CD4-positive, alpha-beta T cell treated with Interleukin-15 for 1 hour (primary cell): ENCODE measurements at places on chromosomes 16 and 17.

DNA sequence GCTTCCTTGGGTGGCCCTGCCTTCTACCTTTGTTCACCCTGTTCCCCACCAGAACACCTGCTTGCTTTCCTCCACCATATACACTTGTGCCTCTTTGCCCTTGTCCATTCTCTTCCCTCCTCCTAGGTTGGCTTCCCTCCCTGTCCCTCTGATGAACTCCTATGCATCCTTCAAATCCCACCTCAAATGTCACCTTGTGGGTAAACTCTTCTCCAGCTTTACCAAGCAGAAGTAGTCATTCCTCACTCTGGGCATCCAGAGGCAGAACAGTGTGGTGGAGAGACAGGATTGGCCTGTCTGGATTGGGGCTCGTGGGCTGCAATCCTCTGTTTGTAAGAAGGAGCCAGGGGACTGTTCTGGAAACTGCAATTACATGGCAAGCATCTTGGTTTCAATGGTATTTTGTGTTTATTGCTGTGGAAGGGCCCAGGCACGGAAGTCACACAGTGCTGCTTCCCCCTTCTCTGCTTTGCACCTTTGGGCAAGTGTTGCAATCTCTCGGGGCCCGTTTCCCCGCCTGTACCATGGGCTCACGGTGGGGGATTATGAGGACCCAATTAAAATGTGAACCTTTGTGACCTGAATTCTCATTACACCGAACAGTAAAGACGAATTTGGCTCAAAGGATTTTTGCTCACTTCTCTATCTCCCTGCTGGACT is 21.9 kb upstream of the NXPH3 start:
- DNase-seq, result no peak

DNA sequence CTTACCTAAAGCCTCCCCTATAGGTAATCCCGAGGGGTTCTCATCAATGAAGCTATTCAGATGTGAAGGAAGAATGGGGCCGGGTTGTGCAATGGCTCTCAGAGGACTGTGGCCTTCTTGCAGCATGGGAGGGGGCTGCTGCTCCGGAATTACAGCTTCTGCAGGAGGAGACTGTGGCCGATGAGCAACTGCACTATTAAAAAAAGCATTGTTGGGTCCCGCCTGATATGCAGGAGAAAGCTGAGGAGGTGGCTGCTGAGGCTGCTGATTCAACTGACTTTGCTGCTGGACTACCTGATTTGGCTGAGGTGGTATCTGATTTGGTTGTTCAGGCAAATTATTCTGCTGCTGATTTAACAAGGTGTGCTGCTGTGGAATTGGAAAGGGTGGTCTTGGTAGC is 64.8 kb downstream of the CACNG1 start:
- DNase-seq, result no peak

GRCh38 chr16:87556941-87557459 is 45.3 kb upstream of the JPH3 start:
- no peak for DNase-seq

DNA sequence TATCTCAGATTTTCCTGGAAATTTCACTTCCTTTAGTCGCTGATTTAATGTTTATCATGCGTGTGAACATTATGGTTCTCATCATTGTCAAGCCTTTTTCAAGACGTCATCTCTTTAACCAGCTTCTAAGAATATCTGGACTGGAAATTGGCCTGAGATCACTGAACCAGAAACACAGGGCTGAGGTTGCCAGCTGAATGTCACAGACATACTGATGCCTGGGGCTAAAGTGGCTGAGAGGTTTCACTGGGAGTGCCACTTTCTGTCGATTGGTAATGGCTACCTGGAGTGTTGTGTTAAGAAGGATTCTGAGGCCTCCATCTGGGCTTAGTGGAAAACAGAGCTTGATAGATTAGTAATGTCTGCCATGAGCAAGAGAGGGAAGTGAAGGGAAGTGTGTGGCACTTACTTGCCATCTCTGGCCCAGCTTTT is 54.2 kb downstream of the CRISPLD2 start:
- no peak for DNase-seq

GRCh38 chr17:36525888-36526287 is 8.8 kb downstream of the MYO19 start:
- no peak for DNase-seq

DNA sequence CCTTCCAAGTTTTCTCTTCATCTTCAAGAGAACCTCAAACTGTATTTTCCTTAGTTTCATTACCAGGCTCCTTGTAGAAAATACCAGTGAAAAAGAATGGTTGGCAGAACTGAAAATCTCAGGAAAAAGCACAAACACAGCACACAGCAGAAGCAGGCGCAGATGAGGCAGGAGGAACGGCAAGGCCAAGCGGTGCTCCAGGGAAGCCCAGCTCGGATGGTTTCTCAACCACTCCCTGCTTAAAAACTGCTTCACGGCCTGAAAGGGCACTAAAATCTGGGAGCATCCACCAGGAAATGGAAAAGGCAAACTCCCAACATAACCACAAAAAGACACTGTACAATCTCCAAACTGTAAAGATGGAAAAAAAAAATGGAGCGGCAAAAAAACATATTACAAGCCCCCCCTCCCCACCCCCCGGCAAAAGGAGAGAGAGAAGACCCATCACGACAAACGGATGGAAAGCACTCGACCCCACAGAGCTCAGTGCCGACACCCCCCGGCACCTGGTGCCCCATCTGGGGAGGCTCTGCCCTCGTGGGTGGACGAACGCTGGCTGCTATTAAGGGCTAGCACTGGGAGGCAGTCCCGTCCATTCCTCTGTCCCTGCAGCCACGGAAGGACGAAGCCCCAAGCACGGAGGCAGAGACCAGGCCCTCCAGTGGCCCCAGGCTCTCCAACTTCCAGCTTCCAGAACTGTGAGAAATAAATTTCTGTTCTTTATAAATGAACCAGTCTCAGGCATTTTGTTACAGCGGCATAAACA is 127.5 kb downstream of the ZNF778 start:
- DNase-seq, result no peak

GRCh38 chr17:73613271-73614233 is 30.7 kb downstream of the SDK2 start:
- no peak for DNase-seq

GRCh38 chr17:51560398-51560797 is 300.1 kb downstream of the UTP18 start:
- no peak for DNase-seq

DNA sequence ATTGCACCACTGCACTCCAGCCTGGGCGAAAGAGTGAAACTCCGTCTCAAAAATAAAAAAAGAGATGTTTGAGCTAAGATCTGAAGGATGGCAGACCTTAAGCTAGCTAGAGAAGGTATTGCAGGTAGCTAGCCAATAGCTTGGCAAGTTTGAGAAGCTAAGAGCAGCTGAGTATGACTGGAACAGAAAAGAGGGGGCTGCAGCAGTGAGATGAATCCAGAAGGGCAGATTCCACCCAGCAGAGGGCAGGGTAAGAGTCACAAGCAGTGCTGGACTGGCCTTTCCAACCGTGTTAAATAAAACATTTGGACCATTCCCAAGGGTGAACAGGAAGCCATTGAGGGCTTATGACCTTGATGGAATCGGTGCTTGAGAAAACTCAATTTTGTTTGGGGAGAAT is 5.7 kb upstream of the PHAF1 start:
- no peak for DNase-seq
